ENCODE measurements at places on chromosomes 11 and 22.

DNA sequence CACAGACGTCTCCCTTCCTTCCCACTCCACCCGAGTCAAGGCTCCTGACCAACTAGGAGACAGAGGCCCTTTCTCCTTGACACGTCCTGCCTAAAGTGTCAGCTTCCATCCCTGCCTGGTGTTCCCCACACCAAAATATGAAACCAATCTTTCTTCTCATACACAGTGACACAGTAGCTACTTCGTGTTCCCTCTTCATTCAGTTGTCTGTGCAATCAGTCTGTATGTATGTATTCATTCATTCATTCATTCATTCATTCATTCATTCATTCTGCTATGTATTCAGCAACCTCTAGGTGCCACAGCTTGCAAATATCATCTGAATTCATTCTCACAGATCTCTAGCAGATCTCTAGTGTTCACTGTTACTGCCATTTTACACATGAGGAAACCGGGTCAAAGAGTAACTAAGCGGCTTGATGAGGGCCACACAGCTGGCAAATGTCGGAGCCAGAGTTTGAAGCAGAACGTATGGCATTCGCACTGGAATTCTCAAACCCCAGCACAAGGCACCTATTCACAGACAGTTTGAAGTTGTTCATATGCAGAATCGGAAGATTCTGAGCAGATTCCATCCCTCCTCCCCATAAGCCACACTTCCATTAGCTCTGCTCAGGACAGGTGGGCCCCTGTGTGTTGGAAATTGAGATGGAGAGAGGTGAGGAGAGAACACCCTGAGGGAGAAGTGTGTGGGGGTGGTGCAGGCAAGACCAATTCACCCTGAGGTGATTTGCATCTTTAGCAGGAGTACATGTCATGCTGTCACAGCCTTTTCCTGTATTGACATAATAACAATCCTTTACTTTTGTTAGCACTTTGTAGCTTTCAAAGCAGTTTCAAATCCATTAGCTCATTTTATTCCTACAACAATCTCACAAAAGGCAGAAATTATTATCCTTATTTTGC lies 275.7 kb downstream of the ST3GAL4 start:
- no peak for DNase-seq

GRCh38 chr11:72173291-72173690 lies 18.6 kb upstream of the FOLR1 start:
- no peak for DNase-seq

DNA sequence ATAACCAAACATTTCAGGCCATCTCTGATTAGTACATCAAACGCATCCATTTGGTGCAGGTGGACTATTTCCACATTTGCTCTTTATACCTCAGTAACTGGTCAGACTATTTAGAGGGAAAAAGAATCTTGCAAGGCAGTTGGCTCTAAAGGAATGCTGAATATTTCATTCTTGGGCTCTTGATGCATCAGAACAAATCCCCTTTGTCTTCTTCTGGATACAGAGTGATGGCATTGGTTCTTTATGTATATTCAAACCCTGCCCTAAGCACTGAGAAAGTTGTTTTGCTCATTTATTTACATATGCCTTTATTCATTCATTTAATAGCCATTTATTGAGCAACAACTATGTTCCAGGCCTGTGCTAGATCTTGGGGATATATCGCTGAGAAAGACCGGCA lies 31.1 kb upstream of the RAB30 start:
- no peak for DNase-seq

GRCh38 chr11:62925308-62925707 lies 4.1 kb upstream of the CHRM1 start:
- DNase-seq, result no peak

DNA sequence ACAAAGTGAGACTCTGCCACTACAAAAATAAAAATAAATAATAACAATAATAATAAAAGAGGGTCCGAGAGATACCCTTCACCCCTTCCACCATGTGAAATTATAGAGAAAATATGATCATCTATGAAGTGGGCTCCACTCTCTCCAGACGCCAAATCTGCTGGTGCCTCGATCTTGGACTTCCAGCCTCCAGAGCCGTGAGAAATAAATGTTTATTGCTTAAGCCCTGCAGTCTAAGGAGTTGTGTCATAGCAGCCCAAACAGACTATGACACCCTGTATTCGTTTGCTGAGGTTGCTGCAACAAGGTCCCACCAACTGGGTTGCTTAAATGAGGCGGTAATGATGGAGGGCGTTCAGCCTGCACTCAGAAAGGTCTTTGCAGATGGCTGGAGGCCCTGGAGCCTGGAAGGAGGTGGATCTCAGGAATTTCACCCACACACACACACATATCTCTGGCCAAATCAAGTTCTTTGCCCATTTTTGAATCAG lies 7.6 kb upstream of the SEPTIN5 start:
- DNase-seq, result no peak

DNA sequence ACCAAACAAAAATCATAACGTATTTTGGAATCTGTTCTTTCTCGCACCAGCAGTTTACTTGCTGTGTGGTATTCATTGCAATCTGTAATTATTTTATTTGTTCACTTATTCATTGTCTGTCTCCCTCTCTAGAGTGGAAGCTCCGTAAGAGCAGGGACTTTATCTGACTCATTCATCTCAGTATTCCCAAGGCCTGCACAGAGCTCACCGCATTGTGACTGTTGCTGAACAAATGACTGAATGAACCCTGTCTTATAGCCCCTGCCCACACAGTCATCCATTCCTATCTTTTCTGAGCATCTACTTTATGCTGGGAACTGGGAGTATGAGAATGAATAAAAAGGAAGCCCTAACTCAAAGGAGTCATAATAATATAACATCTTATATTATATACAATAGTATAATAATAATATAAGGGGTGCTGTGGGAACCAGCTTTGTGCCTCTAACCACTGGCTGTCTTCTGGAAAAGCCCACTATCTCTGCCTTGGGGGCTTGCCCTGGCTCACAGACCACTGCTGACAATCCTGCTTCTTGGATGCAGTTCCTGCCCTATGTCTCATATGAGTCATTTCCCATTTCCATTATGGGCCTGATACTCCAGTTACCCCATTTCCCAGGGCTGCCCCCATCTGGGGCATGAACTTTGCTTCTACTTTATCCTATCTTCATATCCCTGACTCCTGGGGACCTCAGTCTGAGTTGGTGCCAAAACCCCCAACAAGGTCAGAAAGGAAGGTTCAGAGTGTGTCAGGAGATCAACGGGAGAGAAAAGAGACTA lies 11.0 kb downstream of the XRRA1 start:
- no peak for DNase-seq

DNA sequence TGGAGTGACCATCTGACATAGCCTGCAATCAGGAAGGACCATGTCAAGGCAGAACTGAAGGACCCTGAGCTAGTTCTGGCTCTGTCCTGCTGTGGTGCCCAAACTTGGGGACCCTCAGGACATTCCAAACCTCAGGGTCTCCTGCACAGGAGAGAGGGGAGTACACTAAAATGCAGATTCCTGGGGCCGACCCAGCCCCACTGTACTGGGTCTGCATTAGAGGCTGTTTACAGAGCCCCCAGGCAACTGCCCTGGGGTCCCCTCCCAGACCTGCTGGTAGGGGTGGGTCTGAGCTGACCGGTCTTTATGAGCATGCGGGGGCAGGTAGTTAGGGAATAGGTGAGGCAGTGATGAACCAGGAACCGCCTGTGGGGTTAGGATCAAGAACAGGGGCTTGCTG lies 6.8 kb downstream of the TRPM5 start:
- no peak for DNase-seq

DNA sequence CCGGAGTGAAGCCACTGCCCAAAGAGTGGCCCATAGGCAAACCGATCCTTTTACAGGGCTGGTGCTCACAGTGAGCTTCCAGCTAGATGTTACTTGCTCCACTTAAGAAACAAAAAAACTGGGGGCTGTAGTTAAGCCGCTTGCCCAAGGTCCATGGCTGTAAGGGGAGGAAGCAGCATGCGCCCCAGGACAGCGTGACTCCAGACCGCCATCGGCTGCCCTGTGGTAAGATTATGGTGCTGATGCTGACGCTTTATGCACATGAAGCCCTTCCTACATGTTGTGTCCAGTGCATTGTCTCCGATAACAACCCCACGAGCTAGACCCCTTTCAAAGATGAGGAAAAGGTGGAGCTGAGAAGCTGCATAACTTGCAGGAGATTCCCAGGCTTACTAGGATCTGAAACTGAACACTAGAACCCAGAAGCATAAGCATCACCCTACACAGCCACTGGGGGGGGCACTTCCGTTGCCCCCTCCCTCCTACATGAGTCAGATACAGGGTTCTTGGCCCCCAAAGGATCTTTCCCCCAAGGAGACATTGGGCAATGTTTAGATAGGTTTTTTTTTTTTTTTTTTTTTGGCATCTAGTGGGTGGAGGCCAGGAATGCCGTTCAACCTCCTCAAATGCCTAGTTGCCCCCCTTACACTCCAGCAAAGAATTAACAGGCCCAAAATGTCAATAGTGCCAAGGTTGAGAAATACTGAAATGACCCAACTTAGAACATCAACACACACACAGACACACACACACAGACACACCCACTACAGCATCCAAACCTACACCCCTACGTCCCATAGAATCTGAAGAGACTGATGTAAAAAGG lies 53.9 kb downstream of the MN1 start:
- no peak for DNase-seq

DNA sequence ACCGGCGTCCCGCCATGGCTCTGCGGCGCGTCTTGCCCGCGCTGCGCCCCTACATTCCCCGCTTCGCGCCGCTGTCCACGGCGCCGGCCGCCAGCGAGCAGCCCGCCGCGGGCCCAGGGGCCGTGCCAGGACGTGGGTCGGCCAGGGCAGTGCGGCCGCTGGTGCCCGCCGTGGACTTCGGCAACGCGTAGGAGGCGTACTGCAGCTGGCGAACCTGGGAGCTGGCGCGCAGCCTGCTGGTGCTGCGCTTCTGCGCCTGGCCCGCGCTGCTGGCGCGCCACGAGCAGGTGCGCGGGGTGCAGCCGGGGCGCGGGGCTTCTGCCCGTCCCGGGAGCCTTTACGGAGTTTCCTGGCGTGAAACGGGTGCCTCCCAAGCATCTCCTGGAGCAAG lies 20.1 kb downstream of the DGCR6L start:
- DNase-seq, result no peak

- no peak for DNase-seq
Observed at GRCh38 chr11:5620651-5621521, 3.9 kb upstream of the TRIM34 start.

- DNase-seq, result no peak
Observed at GRCh38 chr11:66861774-66862558, 5.1 kb downstream of the LRFN4 start.

DNA sequence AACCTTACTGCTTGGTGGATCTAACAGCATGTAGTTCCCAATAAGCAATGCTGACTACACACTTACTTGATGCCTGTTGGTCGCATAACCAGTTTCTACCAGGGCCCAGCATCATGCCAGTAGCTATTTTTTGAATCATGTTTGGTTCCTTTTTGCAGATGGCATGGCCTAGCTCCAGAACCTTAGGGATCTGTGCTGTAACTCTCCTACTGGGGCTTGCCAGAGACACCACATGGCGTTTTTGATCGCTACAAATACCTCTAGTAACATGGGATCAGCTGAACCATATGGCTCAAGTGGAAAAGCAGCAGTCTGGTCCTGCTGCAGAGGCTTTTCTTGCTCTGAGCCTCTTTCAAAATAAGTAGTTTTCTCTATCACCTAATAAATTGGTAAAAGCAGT lies 654.6 kb upstream of the API5 start:
- no peak for DNase-seq

GRCh38 chr22:19207401-19207808 lies 28.9 kb upstream of the SLC25A1 start:
- no peak for DNase-seq

DNA sequence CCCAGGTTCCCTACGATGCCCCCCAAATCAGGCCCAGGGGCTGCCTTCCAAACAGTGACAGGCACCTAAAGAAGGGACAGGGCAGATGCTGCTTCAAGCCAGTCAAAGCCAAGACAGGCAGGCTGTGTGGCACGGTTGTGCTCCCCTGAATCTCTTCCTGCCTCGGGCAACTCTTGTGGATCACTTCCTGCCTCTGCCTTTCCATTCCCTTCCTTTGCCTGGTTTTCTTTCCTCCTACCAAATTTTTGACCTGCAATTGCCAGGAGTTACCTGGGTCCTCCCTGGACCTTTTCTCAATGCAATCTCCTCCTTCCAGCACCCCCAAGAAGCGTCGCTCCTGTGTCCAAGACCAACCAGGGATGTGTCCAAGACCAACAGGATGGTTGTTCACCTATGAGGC lies 5.5 kb downstream of the C11orf16 start:
- DNase-seq, result no peak

GRCh38 chr11:14022251-14022650 lies 59.7 kb downstream of the SPON1 start:
- no peak for DNase-seq

DNA sequence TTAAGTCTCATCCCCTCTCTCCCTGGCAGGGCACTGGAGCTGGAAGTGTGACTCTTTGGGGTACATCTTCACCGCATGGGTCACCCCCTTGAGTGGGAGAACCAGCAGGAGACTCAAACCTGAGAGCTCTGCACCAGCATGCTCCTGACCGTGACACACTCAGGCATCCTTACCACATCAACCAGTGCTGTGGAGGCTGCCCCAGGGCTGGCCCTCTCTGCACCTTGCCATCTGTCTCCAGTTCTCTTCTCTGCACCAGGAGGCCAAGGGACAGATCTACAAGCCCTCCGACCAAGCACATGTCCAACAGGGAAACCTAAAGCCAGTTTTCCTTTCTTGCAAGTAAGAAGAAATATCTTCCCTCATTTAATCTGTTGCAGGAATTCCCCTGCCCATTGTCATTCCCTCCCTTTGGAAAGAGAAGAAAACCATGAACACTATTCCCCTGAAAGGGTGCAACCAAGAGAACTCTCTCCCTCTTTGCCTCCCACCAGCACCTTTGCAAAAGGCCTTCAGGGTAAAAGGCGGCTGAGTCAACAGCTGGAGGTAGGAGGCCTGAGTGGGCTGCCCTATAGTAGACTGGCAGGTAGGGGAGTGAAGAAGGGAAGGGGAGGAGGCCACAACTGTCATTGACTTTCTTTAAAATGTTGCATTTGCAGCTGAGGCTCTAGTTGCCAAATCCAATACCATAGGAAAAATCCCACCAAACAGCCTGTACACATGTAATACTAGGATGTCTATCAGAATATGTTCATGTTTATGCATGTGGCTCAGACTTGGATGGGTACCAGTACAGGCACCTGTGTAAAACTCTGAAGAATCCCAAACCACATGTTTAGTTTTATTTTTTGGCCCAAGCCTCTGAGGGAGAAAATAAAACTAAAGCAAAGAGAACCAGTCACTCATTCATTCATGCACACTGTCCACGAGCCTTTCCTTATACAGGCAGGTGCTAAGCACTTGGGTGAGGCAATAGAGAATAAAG lies 117.0 kb downstream of the WT1 start:
- no peak for DNase-seq

- DNase-seq, result no peak
Observed at GRCh38 chr11:1670905-1671371, 26.1 kb upstream of the KRTAP5-6 start.
